ENCODE measurements at places on chromosomes 2 and 18. TPM values are rescaled to one million over a fixed set of nuclear protein-coding genes. Genes with fewer than 3 reads are reported as not detected.

The ESPNL gene
- 0.05 TPM for total RNA-seq

The TYMS gene
- total RNA-seq: 246 TPM

The FARP2 gene
- total RNA-seq: 36.6 TPM

The UGGT1 gene
- 65.2 TPM for total RNA-seq

The MTCL1 gene
- total RNA-seq: 0.20 TPM

The NEU4 gene
- 0.61 TPM for total RNA-seq

The RESP18 gene
- total RNA-seq: not detected

The SATB2 gene
- total RNA-seq: not detected

The IL1R2 gene
- total RNA-seq: 1.1 TPM

The YES1 gene
- total RNA-seq: 18.5 TPM
